ENCODE measurements at places on chromosomes 4 and X.

DNA sequence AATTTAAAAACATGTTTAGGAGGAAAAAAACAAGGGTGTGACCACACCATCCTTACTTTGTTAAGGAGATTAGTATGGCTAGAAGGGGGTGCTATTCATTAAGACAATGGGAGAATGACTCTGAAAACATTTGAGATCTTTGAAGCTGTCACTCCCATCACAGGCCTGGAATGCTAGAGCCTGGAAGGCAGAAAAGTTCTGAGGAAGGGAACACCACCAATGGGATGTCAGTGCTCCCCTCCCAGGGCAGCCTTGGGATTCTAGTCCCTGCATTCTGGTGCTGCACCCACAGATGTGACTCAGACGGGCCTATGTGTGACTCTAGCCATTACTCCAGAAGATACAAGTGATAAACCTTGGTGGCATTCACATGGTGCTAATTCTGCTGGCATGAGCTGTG, 162.2 kb upstream of the ANXA10 start:
- no peak for DNase-seq

- no peak for DNase-seq
Measured at GRCh38 chrX:39011454-39012221, 210.4 kb downstream of the MID1IP1 start.

GRCh38 chr4:123477711-123478209, 81.2 kb downstream of the SPRY1 start:
- DNase-seq, result peak; percentile 38

DNA sequence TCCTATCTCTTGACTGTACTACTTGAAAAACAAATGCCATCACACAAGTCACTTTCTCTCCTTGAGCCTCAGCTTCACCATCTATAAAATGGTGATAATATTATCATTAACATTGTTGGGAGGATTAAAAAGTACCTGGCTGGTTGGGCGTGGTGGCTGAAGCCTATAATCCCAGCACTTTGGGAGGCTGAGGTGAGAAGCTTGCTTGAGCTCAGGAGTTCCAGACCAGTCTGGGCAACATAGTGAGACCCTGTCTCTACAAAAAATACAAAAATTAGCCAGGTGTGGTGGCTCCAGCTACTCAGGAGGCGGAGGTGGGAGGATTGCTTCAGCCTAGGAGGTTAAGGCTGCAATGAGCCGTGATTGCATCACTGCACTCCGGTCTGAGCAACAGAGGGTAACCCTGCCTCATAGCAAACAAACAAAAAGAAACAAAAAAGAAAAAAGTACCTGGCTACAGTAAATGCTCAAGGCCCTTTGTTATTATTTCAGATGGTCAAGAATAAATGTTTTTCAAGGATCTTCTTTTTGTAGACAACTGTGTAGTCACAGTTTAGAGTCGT, 120.3 kb downstream of the CHRNA9 start:
- no peak for DNase-seq

- no peak for DNase-seq
Measured at GRCh38 chr4:57080781-57081650, 29.2 kb downstream of the IGFBP7 start.

DNA sequence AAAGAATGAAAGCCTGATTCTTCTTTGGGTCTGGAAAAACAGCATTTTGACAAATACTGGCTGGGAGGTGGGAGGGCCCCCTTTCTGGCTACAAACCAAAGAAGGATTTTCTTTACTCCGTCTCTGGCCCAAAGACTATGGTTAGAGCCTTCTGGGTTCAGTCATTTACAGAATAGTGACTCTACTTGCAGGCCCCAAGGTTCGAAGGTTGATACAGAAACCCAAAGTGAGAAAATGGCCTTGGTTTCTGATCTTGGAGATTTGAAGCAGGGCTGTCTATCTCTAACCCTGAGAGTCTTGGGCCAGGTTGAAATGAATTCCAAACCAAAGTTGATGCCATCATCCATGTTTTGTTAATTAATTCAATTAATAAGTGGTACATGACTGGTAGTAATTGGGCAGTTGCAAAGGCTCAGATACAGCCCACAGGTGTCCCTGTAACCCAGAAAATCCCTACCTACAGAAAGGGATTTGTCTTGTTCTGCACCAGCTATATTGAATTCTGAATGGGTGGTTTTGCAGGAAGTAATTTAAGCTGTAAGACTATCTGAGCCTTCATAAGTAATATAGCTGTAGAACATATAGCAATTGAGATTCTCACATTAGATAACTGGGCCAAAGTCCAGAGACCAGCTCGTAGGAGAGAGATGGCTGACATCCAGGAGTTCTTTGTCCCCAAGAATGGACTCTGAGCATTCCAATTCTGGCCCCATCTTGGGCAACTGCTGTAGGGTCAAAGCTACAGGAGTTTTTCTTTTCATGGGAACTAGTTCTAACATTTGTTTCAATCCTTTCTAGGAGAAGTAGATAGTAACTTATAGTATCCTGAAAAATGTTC, 34.5 kb downstream of the CHRNA9 start:
- no peak for DNase-seq

GRCh38 chr4:64385220-64385619, 24.0 kb downstream of the TECRL start:
- no peak for DNase-seq

GRCh38 chr4:172035562-172035961, 222.4 kb downstream of the GALNTL6 start:
- DNase-seq, result no peak

- no peak for DNase-seq
Measured at GRCh38 chr4:106671716-106672115, 303.1 kb upstream of the GIMD1 start.
